Urothelium cell line (cell line): ENCODE measurements at places on chromosomes 4 and X.

- no peak for DNase-seq
Observed at GRCh38 chr4:20323991-20324390, 72.3 kb downstream of the SLIT2 start.

GRCh38 chr4:66633477-66633876 is 911.8 kb downstream of the CENPC start:
- DNase-seq, result no peak

DNA sequence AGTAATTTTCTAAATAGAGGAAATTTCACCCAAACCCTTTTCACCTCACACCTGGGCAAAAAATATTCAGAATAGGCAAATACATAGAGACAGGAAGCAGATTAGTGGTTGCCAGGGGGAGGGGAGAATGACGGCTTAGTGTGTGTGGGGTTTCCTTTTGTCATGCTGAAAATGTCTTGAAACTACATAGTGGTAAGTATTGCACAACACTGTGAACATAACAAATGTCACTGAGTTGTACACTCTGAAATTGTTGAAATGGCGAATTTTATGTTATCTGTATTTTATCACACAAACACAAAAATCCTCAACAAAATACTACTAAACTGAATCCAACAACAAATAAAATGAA is 60.7 kb upstream of the PLAC1 start:
- no peak for DNase-seq

GRCh38 chr4:153988492-153989363 is 199.8 kb upstream of the SFRP2 start:
- no peak for DNase-seq
